Stimulated activated CD4-positive, alpha-beta T cell treated with anti-CD3 and anti-CD28 coated beads, Interleukin-12 subunit alpha, Interleukin-12 subunit beta, amount 100 ng/mL, for 48 hours (primary cell): ENCODE measurements at places on chromosomes 1 and 21.

DNA sequence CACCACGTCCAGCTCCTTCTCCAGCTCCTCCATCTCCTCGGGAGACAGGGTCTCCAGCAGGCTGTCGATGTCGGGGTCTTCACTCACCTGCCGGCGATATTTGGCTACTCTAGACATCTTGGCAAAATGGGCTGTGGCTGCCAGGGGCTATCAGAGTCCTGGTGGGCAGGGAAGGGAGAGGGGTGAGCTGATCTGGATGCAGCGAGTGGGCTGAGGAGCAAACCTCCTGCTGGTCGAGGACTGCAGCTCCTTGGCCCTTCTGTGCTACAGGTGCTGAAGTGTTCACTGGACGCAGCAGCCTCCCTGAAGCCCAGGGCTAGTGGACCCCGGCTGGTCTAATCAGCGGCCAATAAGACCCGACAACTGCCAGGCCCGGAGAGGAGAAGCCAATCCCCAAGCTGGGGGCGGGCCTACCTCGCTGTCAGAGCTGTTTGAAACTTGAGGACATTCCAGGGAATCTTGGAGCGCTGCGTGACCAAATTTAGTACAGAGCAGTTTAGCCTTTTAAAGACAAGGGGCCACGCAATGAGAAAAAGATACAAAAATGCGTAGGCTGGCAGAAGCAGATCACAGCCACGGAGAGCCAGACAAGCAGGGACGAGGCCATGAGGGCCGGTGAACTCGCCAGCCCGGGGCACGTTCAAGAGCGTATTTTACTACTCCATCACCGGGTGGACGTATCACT lies at the start of gene LMOD1:
Gene LMOD1 (minus strand): TSS at position 325 of the 685 bp plus-strand sequence. CDS start 208 bp downstream, at position 117.
- DNase-seq, result no peak

- no peak for DNase-seq
Measured at GRCh38 chr1:230661976-230662375, 19.7 kb downstream of the COG2 start.

DNA sequence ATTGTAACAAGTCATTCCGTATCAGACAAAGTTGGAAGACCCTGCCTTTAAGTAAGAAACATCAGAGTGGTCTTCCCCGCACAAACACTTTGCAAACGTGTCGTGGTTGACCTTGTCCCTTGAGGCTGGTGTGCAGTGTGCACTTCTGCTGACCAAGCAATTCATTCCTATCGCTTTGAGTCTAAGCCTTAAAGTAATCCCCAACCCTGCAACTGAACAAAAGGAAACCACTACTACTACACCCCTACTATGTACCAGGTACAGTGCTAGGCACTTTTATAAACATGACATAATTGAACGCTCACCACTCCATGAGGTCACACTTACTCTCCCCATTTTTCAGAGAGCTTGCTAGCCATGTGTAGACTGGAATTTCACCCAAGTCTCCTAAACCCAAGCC lies 10.6 kb downstream of the ITPKB start:
- no peak for DNase-seq

DNA sequence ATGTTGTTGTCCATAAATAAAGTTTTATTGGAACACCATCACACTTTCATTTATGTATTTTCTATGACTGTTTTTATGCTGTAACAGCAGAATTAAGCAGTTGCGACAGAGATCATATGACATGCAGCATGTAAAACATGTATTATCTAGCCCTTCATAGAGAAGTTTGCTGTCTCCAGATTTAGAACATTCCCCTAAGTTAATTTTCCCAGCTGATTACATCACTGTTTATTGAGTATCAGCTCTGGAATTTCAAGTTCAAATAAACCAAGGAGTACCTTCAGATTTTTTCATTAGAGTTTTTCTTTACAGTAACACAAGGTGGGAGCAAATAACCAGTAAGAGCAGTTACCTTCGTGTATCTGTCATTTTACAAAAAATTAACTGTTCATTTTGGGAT lies 792.8 kb downstream of the USP25 start:
- DNase-seq, result no peak

DNA sequence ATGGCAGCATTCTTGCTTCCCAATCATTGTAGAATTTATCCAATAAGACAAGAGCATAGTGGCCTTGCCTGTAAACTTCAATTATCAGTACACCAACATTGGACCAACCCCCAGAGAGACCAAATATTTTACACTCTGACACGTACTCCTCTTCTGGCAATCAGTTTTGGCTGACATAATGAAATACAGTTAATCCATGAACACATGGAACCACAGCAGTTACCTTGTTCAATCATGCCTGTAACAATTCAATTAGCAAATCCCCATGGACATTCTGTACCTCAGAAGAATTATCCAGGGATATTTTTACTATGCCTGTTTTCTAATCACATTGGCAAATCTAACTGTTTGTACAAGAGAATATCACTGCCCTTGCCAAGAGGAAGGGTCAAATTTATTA lies 2162.0 kb downstream of the MRPL39 start:
- no peak for DNase-seq

DNA sequence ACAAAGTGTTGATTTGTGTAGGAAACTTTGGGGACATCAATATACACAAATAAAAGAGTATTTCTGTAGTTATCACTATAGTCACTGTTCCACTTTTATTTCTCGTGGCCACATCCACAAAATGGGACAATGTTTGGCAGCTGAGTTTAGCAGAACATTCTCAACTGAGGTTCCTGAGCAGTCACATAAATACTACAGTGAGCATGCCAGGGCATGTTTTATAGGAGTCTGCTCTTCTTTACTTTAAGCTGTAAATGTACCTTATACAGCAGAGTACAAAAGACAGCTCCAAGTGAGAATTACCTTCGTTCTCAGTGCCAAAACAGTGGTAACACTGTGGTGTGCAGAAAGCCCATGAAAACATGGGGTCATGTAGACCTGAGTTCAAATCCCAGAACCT lies 5.0 kb downstream of the BTG3 start:
- DNase-seq, result no peak

DNA sequence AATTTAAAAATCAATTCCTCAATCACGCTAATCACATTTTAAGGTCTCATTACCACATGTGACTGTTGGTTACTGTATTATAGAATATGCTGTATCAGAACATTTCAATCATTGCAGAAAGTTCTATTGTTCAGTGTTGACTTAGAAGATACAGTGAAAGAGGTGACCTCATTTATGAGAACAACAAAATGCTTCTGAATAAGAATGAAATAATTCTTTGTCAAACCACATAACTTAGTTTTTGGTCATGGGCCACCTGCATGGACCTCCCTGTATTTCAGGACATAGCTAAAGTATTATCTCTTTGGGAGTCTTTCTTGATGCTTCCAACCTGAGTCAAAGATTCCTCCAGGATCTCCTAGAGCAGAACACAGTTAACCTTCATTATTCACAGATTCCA lies 22.3 kb downstream of the MFSD2A start:
- no peak for DNase-seq

DNA sequence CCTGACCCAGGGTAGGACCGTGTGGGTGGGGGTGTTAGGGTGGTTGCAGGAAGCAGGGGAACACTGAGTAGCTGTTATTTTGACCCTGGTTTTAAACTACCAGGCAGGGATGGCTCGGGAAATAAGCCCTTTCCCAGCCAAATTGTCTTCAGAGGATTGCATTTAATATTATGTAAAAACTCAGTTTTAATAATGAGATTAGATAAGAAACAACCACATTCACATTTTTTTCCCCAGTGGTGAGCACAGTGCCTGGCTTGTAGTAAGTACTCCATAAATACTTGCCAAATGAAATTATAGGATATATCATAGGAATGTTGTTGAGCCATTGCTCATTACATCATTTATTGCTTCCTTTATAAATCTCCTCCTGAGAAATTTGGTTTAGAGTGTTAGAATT lies 3.1 kb upstream of the ACP6 start:
- DNase-seq, result no peak

GRCh38 chr21:15445327-15445726 lies 284.5 kb upstream of the USP25 start:
- no peak for DNase-seq

- DNase-seq, result no peak
Measured at GRCh38 chr1:229434641-229435051, 752 bp upstream of the ACTA1 start.

DNA sequence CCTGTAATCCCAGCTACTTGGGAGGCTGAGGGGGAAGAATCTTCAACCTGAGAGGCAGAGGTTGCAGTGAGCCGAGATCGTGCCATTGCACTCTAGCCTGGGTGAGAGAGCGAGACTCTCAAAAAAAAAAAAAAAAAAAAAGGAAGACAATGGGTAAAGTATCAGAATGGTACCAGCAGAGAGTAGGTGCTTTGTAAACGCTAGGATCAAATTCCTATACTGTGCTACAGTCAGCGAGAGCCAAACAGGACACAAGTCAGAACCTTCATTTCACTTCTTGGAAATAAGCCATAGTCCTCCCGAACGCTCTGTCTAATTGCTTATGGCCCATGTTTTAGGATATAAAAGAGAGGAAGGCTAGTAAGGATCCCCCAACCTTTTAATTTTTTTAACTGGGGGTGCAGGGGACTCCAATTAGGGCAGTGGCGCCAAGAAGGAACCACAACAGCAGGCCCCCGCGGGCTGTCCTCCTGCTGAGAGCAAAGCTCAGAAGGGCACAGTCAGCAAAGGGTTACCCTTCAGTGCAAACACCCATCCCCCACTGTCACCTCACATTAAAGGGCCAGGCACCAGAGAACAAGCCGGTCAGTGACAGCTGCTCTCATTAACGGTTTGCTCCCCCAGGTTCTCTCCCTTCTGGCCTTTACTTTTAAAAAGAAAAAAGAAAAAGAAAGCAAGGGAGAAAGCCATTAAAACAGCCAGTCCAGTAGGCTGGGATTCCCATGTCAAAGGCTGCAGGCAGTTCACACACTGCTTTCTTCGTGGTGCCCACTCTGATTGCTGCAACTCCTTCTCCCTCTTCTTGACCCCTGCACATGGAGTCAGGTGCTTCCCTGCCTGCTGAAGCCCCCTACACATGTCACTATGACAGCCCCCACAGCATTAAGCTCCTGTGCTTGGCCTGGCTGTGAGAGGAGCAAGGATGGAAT lies 69.4 kb downstream of the PLPP3 start:
- no peak for DNase-seq

- no peak for DNase-seq
Measured at GRCh38 chr1:200247518-200247917, 162.3 kb downstream of the ZNF281 start.

GRCh38 chr1:151164732-151165280 lies 896 bp downstream of the LYSMD1 start:
- DNase-seq, result no peak

DNA sequence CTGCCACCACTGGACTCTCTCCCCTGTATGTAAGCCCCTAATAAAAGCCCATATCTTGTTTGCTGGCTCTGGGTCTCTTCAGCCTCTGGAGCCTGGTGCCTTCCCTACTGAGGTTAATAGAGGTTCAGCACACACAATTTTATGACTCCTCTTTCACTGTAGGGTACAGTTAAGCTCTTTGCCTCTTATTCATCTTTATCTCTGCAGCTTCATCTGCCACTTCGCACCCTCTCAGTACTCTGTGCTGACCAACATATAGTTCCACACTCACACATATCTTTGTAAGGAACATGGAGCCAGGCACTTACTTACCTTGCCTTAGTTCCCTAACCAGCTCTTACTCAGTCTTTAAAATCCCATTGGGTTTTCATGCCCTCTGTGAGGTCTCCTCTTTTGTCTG lies 4.5 kb downstream of the BTBD8 start:
- DNase-seq, result no peak

GRCh38 chr1:86169625-86170024 lies 13.1 kb upstream of the COL24A1 start:
- no peak for DNase-seq
